ENCODE measurements at places on chromosomes 2 and 18.

DNA sequence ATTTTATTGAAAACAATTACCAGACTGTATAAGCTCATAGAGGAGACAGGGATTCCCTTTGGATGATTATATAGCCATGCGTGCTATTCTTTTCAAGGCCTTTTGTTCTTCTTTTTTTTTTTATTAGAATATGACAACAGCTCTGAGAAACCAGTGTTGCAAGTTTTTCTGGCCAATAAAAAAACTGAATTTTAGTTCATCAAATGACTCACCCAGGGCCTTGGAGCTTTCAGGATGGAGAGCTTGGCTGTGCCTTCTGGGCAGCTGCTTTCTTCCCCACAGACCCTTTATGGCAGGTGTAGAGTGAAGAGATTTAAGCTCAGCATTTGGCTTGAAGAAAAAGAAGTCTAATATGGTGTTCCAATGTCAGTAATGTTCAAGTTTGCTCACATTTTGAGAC is 497.9 kb upstream of the FANCL start:
- DNase-seq, result no peak

DNA sequence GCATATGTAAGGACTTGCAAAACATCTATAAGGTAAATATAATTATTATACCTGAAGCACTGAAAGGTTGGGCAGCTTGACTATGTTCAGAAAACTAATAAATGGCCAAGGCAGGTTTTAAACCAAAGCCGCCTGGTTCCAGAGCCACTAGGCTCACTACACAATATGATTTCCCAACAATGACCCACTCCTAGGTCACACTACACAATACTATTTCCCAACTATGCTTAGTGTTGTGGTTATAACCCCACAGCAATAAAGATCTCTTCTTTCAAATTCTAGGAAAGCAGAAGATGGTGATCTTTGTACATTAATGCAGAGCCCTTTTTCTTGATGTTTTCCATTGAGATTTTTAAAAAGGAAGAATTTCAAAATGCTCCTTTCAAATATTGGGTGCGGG is 180.4 kb downstream of the CYRIA start:
- DNase-seq, result no peak

DNA sequence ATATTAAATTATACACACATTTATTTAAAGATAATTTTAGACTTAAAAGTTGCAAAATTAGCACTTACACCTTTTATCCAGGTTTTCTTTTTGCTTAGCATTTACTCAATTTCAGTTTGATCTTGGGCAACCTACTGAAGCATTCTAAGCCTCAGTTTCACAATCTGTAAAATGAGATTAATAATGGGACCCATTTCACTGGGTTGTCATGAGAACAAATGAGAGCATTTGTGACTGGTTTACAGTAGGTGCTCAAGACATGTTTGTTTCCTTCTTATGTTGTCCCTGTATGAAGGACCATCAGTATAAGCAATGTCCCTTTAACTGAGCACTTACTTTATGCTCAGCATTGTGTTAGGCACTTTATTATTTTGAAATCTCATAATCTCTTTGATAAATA is 4.8 kb upstream of the FBLN7 start:
- no peak for DNase-seq

- no peak for DNase-seq
Observed at GRCh38 chr2:30235859-30236535, 4.7 kb downstream of the LBH start.

- DNase-seq, result no peak
Observed at GRCh38 chr2:114049826-114050225, 159.9 kb downstream of the ACTR3 start.

- no peak for DNase-seq
Observed at GRCh38 chr2:136246086-136246669, 128.2 kb upstream of the CXCR4 start.
